Chondrocyte (in vitro differentiated cells): ENCODE measurements at places on chromosomes 13 and 19. TPM values are rescaled to one million over a fixed set of nuclear protein-coding genes. Genes with fewer than 3 reads are reported as not detected.

DNA sequence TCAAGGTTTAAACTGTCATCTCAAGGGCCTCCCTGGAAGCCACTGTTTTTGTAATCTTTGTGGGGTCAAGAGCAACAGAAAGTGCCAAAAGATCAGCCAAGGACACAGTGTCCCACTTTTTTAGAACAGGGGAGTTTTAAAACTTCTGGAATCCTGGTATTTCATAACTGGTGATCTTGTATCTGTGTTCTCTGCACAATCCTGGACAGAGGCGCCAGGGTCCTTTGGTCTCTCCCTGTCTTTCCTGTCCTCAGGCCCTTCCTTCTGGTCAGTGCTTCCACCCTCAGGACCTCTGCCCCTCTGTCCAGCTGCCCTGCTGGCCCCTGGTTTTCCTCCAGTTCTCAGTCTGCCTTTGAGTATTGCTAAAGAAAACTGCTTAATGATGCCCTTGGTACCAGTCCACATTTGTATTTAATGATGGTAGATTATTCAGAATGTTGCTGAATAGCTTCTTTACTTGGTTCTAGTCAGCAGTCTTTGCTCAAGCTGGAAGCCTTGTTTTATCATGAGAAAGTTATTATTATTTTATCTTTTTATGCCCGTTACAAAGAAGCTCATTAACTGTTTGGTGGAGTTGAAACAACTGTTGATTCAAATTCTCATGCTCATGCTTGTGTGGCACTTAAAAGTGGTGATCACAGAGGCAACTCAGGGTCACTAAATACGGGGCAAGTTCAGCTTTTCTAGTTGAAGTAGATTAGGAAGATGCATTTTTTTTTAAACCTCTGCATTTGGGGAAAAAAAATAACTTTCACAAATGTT is 47.5 kb downstream of the WASF3 start:
- no peaks in the 10 kb centered on the region for H3K36me3 ChIP-seq
- H3K27ac ChIP-seq = peak overlapping the region; percentile 34

DNA sequence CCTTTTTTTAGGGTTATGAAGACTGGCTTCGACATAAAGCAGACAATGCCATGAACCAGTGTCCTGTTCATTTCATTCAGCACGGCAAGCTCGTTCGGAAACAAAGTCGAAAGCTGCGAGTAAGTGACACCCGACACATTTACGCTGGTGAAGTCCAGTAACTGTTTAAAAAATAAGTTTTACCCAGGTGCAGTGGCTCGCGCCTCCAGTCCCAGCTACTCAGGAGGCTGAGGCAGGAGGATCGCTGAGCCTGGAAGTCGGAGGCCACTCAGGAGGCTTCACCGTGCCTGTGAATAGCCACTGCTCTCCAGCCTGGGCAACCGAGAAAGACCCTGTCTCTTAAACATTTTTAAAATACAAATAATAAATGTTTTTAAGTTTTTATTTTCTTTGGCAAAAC is 120.8 kb downstream of the ATP11A start:
- no peak overlapping the region for H3K27ac ChIP-seq
- H3K4me1 ChIP-seq = no peaks in the 10 kb centered on the region
- DNase-seq = no peak
- no peaks in the 10 kb centered on the region for H3K27me3 ChIP-seq
- no peak overlapping the region for H3K4me3 ChIP-seq

DNA sequence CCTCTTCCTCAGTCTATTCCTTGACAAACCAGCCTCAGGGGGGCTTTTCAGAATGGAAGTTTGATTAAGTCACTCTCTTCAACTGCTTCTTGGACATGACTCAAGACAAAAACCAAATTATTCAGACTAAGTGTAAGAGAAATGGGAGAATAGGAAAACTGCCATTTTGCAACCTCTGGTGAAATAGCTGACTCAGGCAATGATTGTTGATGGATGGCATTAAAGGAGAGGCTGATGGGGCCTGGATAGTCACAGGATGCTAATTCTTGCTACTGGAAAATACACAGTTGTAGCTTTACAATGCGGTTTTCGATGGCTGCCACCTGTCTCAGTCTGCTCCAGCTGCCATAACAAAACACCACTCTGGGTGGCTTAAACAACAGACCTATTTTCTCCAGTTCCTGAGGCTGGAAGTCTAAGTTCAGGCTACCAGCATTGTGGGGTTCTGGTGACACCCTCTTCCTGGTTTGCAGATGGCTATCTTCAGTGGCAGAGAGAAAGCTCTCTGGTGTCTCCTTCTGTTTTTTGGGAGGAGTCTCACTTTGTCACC is 6.1 kb downstream of the NOSIP start:
- H3K36me3 ChIP-seq = no peaks in the 10 kb centered on the region
- no peak overlapping the region for H3K27ac ChIP-seq
- no peak for DNase-seq
- no peaks in the 10 kb centered on the region for H3K27me3 ChIP-seq
- H3K4me3 ChIP-seq = no peak overlapping the region

DNA sequence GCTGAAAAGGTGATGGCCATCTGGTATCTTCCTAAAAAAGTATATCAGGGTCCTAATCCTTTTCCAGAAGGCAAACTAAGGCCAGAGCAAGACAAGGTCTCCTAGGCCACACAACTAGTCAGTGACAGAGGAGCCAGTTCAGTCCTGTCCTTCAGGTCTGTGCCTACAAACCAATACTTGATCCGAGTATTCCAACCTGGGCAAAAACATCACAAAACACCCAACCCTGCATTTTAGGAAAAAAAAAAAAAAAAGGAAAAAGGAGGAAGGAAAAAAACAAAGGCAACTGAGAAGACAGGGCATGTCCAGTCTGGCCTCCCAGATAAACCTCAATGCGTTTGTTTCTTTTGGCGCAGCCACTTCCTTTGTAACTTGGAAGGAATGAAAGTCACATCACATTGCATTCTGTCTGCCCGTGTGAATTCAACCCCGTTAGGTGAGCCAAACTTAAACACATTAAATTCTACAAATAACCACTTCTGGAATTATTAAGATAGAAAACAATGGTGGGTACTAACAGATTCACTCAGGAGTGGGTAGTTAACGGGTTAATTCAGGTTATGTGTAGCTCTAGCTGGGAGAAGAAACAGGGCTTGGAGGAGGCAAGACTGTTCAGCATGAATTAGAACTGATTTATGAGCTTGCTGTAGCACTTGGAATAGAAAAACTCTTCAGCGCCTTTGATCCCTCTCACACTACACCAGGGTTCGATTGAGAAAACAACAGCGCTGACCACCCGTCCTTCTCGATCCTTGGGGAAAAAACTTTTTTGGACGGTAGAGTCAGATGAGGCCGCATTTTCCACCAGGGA is 43.0 kb upstream of the HNRNPA1L2 start:
- peak overlapping the region; percentile 90 for H3K27ac ChIP-seq
- peak overlapping the region; percentile 79 for H3K4me3 ChIP-seq
- DNase-seq = no peak
- H3K27me3 ChIP-seq = no peaks in the 10 kb centered on the region

GRCh38 chr13:71469626-71470025 is 397.4 kb downstream of the DACH1 start:
- H3K4me1 ChIP-seq = no peaks in the 10 kb centered on the region
- H3K4me3 ChIP-seq = no peak overlapping the region
- H3K27ac ChIP-seq = no peak overlapping the region
- H3K27me3 ChIP-seq = no peaks in the 10 kb centered on the region
- peaks cover 2% of the 10 kb centered on the region for H3K36me3 ChIP-seq

- H3K4me1 ChIP-seq = no peaks in the 10 kb centered on the region
- H3K36me3 ChIP-seq = no peaks in the 10 kb centered on the region
- no peak overlapping the region for H3K4me3 ChIP-seq
- H3K27ac ChIP-seq = no peak overlapping the region
- H3K27me3 ChIP-seq = no peaks in the 10 kb centered on the region
These were observed 41.8 kb downstream of the MBD3L2B start for GRCh38 chr19:6979399-6979798.

GRCh38 chr13:51158365-51158764 is 47.3 kb upstream of the C13orf42 start:
- H3K27me3 ChIP-seq = no peaks in the 10 kb centered on the region
- H3K27ac ChIP-seq = no peak overlapping the region
- H3K4me1 ChIP-seq = peaks cover 16% of the 10 kb centered on the region
- H3K4me3 ChIP-seq = no peak overlapping the region
- DNase-seq = no peak

- peaks cover 24% of the 10 kb centered on the region for H3K4me1 ChIP-seq
- DNase-seq = no peak
- H3K4me3 ChIP-seq = peak overlapping the region; percentile 59
- no peaks in the 10 kb centered on the region for H3K27me3 ChIP-seq
- H3K36me3 ChIP-seq = no peaks in the 10 kb centered on the region
- peak overlapping the region; percentile 83 for H3K27ac ChIP-seq
These were observed 71.5 kb downstream of the KCTD15 start for GRCh38 chr19:33868076-33868735.

- H3K27ac ChIP-seq = peak overlapping the region; percentile 58
- peaks cover 14% of the 10 kb centered on the region for H3K4me1 ChIP-seq
- H3K27me3 ChIP-seq = no peaks in the 10 kb centered on the region
These were observed 3.1 kb upstream of the CCDC70 start for GRCh38 chr13:51858433-51859247.

DNA sequence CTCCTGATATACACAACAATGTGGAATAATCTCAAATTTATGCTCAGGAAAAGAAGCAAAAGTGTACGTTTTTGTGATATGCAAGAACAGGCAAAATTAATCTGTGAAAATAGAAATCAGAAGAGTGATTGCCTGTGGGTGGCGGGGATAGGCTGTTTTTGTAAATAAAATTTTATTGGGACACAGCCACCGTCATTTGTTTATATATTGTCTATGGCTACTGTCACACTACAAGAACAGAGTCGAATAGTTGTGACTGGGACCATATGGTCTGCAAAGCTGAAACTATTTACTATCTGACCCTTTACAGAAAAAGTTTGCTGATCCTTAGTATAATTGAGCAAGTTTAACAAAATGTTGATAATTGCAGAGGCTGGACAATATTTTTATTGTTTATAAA is 269.5 kb upstream of the HTR2A start:
- no peak for DNase-seq
- no peak overlapping the region for H3K4me3 ChIP-seq
- no peak overlapping the region for H3K27ac ChIP-seq
- peaks cover 3% of the 10 kb centered on the region for H3K27me3 ChIP-seq
- no peaks in the 10 kb centered on the region for H3K36me3 ChIP-seq

NXNL1 gene
- not detected in 3 replicates for total RNA-seq

ONECUT3 gene
- not detected in 3 replicates for total RNA-seq
